Kidney glomerular epithelial cell (primary cell): ENCODE measurements at places on chromosomes 2 and 18.

DNA sequence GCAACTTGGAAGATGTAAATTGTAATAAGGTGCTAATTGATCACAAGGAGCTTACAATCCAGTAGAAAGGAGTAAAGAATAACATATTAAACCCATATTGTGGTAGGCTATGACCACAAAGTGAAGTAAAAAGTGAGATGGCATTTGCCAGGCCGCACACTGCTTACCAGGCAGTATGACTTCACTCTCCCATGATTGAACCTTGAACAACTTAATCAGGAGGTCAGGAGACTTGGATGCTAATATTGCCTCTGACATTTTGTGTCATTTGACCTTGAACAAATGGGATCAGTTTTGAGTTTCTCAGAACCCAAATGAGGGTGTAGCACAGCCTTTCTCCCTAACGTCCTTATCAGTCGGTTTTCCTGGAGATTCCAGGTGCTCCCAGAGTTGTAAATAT, 44.0 kb downstream of the SLC9A2 start:
- DNase-seq, result no peak

DNA sequence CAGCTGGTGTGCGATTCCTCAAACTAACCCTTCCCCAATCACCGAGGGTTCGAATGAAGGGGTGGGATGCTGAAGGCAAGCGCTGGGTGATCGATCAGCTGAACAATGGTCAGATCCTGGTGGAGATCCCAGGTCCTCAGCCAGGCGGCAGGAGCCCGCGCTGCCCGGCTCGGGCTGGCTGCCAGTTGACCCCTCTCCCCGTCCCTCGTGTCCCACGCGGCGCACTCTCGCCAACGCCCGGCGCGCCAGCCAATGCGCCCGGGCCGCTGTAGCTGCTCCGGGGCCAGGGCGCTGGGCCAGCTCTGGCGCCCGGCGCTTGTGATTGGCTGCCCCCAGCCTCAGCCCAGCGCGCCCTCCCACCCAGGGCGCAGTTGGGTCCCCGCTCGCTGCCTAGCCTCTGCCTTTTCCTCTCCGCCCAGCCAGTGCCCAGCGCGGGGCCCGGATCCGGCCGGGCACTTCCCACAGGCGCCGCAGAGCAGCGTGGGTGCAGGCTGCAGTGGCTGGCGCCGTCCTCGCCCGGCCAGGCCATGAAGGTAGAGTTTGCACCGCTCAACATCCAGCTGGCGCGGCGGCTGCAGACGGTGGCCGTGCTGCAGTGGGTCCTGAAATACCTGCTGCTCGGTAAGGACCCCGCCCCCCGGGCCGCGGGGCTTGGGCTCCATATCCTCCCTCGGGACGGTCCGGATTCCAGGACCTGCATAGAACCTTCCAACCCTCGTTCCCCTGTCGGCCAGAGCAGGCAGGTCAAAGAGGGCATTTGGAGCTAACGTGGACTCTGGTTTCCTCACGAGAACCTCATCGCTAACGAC, at the start of gene MOGAT1:
Gene MOGAT1 (plus strand): TSS at position 400 of the 809 bp plus-strand sequence. CDS start 128 bp downstream, at position 528.
- DNase-seq, result no peak

DNA sequence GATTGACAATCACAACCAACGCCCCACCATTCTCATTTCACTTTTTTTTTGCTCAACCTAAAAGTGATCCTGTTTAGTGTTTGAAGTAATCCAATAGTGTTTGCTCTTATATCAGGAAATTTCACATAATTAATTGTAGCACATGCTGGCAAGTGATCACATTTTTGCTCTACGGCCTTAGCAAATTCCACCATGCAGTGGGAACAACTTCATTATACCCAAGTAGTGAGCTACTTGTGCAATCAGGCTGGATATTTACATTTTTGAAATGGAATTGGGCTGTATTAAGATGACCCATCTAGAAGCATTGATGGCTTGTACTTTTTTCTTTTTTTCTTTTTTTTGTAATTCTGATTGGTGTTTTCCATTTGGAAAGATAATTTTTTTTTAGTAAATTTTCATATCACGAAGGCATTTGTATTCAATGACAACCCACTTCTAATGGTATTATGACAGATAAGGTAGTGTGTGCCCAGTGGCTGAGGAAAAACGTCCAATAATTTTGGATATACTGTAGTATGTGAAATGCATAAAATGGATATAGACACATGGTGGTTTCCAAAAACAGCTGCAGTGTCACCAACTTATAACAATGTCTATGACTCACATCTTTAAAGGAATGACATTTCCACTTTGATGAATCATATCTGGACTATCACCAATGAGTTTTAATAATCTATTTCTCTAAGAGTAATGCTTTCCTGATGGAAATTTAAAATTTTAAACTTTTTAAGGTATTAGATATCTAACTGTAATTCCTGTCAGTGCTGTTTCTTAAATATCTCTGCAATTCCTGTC, 130.6 kb downstream of the COL6A3 start:
- DNase-seq, result no peak

GRCh38 chr2:105787376-105788318, 42.9 kb downstream of the NCK2 start:
- no peak for DNase-seq

GRCh38 chr2:164046040-164046439, 310.2 kb upstream of the FIGN start:
- no peak for DNase-seq

- no peak for DNase-seq
These were observed 34.2 kb downstream of the CHST10 start for GRCh38 chr2:100383306-100383705.

DNA sequence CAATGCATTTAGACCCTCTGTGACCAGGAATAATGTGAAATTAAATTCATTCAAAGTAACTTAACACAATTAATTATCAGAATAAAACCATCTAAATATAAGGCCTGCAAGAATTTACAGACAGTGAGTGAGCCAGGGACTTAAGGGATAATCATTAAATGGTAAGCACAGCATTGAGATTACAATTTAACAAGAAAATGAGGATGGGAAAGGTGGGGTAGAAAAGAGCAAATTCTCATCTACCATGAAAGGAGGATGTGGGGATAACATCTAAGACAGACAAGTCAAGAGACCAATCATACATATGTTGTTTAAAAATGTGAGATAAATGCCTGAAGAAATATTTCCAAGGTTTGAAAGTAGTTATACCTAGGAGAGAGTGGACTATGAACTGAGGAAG, 259.3 kb upstream of the NT5C1B start:
- DNase-seq, result no peak

DNA sequence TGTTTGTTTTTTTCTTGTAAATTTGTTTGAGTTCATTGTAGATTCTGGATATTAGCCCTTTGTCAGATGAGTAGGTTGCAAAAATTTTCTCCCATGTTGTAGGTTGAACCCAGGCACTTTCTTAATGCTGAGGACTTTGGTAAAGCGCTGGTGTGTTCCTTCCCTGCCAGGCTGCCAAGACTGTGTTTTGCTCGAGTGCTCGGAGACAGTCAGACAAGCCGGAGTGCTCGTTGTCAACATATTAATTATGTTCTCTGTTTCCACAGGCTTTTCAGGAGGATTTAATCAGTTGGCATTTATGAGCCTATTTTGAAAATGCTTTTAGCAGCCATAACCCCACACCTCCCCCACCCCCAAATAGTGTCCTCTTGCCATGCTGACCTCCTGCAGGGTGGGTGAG, 6.4 kb downstream of the MTCL1 start:
- no peak for DNase-seq

DNA sequence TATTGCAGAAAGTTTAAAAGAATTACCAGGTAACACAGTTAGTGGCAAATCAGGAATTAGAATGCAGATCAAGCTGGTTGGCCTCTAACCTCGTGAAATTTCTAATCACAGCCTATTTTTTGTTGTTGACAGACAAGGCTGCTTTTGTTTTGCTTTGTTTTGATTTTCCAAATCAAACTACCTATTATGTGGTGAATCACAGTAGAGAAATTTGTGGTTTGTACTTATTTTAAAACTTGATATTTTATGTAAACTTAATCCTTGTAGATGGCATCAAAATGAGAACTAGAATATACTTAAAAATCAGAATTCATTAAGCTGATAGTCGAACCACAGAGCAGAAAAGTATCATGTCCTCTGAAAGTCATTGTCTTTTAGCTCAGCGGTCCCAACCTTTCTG, 258.1 kb downstream of the CTNNA2 start:
- no peak for DNase-seq

GRCh38 chr2:6506361-6506794, 359.3 kb downstream of the CMPK2 start:
- peak; percentile 79 for DNase-seq

GRCh38 chr2:144448389-144449027, 71.4 kb downstream of the ZEB2 start:
- DNase-seq, result no peak

- no peak for DNase-seq
These were observed 929.2 kb upstream of the SOX11 start for GRCh38 chr2:4762951-4763376.

- DNase-seq, result no peak
These were observed 275.1 kb downstream of the CDH20 start for GRCh38 chr18:61608316-61608715.

DNA sequence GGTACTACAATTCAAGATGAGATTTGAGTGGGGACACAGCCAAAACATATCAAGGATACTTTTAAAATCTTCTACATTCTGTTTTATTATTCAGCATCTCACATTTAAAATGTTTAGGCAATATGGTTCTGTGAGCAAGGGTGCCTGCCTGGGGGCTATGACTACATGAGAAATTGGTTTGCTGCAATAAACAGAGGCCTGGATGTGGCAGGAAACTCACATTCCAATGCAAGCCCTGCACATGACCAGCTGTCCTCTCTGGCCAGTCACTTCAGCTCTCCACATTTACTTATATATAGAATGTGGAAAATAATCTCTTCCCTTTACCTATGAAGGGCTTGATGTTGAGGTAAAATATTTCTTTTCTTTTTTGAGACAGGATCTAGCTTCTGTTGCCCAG, 193.4 kb downstream of the LRRTM1 start:
- no peak for DNase-seq

DNA sequence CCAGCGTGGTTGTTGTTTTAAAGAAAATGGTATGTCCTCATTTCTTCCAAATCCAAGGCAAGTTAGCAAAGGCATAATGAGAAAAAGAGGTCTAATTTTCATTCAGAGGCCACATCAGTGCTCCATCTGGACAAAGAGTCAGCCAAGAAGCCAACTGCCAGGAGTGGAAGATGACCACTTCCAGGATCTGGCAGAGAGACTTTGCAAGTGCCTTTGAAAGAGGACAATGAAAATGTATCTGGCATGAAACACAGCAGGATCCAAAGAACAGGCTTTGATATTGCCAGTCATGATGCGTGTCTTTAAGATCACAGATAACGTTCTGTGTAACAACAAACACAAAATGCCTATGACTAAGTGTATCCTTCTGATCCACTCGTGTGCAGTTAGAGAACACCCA, 82.8 kb downstream of the AFF3 start:
- no peak for DNase-seq

- DNase-seq, result no peak
These were observed 7.7 kb upstream of the SPATS2L start for GRCh38 chr2:200298816-200299215.

DNA sequence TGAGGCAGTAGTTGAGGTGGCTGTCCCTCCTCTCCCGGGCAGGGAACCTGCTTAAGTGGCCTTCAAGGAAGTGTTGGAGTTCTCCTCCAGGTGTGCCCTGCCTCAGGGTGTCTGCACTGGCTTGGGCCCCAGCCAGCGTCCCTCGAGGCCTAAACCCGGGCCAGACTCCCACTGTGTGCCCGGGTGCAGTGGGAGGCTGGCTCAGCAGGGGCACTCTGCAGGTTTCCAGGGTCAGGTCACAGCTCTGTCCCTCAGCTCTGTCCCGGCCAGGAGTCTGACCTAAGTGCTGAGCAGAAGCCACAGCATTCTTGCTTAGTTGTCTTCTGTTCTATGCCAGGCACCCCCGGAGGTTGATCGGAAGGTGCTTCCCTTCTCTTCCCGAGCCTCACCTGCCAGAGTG, 69.0 kb upstream of the OTOS start:
- DNase-seq, result no peak

- no peak for DNase-seq
These were observed 175.4 kb downstream of the NRP2 start for GRCh38 chr2:205857520-205858237.

DNA sequence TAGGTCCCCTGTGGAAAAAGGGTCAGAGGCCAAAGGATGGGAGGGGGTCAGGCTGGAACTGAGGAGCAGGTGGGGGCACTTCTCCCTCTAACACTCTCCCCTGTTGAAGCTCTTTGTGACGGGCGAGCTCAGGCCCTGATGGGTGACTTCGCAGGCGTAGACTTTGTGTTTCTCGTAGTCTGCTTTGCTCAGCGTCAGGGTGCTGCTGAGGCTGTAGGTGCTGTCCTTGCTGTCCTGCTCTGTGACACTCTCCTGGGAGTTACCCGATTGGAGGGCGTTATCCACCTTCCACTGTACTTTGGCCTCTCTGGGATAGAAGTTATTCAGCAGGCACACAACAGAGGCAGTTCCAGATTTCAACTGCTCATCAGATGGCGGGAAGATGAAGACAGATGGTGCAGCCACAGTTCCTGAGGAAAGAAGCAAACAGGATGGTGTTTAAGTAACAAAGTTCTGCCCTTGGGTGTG, 165.8 kb downstream of the RPIA start:
- DNase-seq, result no peak

DNA sequence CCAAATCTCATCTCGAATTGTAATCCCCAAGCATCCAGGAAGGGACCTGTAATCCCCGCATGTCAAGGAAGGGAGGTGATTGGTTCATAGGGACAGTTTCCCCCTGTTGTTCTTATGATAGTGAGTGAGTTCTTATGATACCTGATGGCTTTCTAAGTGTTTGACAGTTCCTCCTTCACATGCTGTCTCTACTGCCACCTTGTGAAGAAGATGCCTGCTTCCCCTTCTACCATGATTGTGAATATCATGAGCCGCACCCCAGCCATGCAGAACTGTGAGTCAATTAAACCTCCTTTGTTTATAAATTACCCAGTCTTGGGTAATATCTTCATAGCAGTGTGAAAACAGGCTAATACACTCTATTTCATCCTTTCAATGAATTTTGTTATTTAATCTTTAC, 446.7 kb downstream of the RNF144A start:
- DNase-seq, result no peak

GRCh38 chr2:144349674-144350073, 170.2 kb downstream of the ZEB2 start:
- DNase-seq, result peak; percentile 56

GRCh38 chr2:112996635-112997034, 8.6 kb upstream of the IL36A start:
- DNase-seq, result no peak

GRCh38 chr2:70982971-70983370, 4.5 kb downstream of the ANKRD53 start:
- DNase-seq, result no peak

GRCh38 chr2:100178085-100178788, 35.8 kb upstream of the AFF3 start:
- peak; percentile 13 for DNase-seq

GRCh38 chr2:134277223-134277622, 23.4 kb downstream of the MGAT5 start:
- DNase-seq, result no peak

DNA sequence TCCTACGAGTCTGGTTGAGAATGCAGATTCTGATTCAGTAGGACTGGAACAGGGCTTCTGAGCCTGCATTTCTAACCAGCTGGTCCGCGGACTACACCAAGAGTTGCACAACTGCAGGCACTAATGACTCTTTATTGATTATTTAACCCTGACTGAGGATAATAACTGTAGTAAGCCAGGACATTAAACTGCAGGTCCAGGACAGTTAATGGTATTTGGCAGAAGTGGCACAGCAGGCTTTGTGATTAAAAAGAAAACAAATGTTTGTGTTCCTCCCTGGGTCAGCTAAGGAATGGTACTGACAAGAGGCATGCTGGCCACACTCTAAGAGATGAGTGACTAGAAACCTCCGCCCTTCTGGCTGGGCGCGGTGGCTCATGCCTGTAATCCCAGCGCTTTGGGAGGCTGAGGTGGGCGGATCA, 59.4 kb downstream of the ALPK2 start:
- no peak for DNase-seq
